ENCODE measurements at places on chromosomes 12 and 14.

GRCh38 chr12:52203079-52203921 is 11.5 kb upstream of the KRT80 start:
- DNase-seq: peak; percentile 95

DNA sequence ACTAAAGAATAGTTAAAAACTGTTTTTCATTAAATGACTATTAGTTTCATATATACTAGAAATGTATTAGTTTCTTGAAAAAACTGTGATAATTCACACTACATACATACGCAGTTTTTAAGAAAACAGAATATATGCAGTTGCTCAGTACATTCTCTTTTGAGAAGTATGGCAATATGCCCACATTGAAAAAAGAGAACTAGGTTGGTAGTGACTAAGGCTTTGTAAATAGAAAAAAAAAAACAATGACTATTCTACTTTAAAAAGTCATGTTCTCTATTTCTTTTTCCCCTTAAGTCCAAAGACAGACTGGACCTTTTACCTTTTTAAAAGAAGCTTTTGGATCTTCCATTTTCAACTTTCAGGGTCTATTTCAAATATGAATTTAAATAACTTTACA is 25.0 kb downstream of the SNX6 start:
- DNase-seq: peak; percentile 6

DNA sequence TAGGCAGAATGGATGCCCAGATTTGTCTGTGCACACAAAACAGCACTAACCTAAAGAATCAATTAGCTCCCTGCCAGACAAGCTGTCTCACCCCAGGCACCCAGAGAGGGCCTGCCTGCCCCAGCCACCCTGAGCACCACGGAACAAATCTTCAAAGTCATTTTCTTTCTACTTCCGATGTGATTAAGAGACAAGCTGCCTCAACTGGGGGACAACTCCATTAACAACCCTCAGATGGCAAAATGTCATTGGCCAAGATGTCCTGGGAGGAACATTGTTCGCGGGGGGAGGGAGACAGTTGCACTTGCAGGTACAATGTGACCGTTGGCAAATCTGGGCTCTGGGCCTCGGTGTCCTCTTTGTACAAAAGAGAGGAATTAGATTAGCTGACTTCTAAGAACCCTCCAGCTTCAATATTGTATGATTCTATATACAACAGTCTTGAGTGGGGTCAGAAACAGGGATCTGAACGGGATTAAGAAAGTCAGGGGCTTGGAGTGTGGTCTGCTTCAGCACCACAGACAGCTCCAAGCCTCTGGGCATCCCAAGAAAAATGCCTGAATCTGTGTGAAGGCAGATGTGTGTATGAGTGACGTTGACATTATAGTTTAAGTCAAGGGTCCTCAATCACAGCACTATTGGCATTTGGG is 42.8 kb upstream of the CMKLR1 start:
- no peak for DNase-seq

DNA sequence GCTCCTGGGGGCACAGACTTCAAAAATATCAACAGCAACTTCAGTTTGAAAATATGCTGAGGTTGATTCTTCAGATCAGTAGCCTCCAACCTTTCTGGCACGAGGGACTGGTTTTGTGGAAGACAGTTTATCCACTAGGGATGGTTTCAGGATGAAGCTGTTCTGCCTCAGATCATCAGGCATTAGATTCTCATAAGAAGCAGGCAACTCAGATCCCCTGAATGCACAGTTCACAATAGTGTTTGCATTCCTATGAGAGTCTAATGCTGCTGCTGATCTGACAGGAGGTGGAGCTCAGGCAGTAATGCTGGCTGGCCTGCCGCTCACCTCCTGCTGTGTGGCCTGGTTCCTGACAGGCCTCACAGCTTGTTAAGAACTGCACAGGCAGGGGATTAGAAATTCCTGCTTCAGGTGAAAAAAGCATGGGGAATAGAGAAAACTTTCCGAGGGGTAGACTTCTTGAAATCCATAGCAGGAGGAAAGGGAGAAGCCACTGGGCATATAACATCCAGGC is 12.8 kb downstream of the EPYC start:
- DNase-seq: no peak

- DNase-seq: no peak
Measured at GRCh38 chr14:28952666-28953065, 186.1 kb downstream of the FOXG1 start.

- peak; percentile 85 for DNase-seq
Measured at GRCh38 chr12:124720681-124721500, 142.8 kb downstream of the SCARB1 start.

DNA sequence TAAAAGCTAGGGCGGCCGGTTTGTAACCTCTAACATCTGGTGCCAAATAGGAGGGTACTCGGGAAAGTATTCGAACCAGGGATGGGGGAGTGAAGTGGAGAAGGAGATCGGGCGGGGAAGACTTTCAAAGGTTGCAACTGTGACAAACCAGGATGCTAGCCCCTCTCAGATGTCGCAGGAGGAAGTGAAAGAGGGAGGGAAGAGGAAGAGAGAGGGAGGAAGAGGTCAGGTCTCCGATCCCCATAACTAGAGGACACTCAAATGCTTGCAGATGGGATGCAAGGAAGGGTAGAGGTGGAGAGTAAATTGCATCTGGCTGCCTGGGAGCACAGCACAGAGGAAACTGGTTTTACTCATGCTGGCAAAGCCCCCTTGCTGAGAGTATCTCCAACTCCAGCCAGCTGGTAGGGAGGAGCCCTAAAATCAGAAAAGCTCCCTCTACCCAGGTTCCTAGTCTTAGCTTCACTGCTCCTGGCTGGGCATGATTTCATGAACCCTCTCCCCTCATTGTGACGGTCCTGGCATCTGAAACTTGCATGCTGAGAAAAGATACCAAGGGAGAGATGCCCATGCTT is 696.7 kb upstream of the TBX3 start:
- no peak for DNase-seq

DNA sequence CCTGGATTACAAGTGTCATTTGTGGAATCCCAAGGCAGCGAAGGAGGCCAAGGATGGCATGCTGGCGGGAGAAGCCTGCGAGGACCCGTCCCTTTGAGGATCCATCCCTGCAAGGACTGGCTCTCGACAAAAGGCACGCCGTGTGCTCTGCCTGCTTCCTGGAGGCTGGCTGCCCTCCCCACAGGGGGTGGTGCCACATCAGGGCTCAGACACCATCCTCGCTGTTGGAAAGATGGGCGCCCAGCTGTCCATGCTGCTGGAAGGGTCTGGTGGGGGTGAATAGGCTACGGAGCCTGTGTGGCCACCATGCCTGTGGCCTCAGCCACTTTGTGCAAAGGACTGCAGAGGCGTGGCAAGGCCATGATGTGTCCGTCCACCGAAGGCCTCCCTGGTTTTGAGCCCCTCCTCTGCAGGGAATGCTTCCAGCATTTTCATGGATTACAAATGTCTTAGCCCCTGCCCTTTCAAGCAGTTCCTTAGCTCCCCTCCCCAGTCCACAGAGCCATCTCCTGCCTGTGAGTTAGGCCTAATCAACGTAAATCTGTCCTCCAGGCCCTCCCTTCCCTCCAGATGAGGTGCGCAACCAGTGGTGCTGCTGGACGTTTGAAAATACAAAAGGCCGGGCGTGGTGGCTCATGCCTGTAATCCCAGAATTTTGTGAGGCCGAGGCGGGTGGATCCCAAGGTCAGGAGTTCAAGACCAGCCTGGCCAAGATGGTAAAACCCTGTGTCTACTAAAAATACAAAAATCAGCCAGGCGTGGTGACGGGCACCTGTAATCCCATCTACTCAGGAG is 22.1 kb downstream of the ZBTB42 start:
- DNase-seq: no peak

DNA sequence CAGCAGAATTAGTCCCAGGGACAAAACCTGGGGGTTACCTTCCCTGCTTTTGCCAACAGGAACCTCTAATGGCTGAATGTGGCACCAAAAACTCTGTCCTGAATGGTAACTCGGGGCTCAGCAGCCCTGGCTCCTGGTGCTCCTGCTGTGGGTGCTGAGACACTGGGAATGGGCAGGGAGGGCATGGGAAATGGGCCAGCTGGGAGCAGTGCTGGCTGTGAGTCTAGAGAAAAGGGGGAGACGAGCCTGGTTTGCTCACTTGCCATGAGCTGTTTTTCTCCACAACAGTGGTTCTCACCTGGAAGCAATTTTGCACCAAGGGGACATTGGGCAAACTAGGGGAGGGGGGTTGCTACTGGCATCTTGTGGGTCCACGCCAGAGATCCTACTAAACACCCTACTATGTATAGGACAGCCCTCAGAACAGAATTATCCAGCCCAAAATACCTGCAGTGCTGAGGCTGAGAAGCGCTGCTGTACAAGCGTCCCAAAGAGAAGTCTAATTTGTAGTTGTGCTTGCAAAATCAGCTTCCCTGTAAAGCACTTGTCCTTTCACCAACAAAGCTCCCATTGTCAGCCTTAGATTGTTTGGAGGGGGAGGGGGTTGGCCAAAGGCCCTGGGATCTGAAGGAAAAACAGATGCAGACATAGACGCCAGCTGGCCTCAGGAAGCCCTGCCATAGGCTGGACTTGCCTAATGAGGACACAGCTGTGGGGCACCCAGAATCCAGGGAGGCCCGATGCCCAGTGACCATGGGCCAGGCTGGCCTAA is 3.6 kb downstream of the LRRC74A start:
- peak; percentile 34 for DNase-seq

DNA sequence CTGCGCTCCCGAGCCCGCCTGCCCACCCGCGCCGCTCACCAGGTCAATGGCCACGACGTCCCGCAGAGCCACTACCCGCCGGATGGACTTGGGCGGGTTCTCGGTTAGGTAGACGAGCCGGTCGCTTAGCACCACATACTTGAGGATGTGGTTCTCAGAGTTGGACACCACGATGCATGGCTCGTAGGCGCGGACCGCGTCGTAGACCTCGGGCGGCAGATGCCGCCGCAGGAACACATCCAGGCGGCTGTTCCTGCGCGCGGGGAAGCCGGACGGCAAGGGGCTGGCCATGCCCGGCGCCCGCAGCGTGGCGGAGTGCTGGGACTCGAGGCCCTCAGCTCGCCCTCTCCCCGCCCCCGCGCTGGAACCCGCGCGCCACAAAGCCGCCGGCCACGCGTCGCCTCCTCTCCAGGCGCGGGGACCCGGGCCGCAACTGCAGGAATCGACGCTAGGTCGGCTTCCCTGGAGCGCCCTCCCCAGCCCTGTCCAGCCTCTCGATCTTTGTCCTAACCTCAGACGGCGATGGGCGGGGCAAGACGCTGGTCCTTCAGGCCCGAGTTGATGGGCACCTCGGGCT is at the start of gene C12orf56:
TSS of gene C12orf56 (minus strand) at position 484 of the 577 bp plus-strand sequence. CDS start at position 291, 193 bp downstream.
- peak; percentile 30 for DNase-seq

DNA sequence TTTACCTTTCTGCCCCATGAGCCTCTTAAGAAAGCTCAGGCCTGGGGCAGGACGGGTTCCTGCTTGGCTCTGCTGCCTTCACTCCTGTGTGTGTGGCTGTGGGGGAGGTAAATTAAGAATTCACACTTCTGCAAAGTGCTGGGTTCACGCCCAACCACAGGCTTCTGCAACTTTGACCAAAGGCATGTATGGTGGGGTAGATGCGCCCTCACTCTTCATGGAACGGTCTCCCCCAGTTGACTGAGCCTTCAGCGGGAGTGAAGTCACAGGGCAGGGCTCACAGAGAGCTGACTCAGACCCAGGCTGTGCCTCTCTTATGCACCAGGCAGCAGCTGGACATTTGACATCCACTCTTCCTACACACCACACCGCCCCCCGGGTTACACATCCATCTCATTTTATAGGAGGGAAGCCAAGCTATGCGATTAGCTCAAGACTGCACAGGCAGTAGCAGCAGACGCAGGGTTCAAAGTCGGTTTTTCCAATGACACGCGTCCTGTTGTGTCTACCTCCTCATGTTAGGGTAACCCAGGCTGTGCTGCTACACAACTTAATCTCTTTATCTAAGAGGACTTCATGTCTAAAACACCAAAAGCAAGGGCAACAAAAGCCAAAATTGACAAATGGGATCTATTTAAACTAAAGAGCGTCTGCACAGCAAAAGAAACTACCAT is 15.4 kb upstream of the BCL11B start:
- no peak for DNase-seq

GRCh38 chr12:19614601-19615383 is 175.5 kb downstream of the AEBP2 start:
- DNase-seq: no peak

DNA sequence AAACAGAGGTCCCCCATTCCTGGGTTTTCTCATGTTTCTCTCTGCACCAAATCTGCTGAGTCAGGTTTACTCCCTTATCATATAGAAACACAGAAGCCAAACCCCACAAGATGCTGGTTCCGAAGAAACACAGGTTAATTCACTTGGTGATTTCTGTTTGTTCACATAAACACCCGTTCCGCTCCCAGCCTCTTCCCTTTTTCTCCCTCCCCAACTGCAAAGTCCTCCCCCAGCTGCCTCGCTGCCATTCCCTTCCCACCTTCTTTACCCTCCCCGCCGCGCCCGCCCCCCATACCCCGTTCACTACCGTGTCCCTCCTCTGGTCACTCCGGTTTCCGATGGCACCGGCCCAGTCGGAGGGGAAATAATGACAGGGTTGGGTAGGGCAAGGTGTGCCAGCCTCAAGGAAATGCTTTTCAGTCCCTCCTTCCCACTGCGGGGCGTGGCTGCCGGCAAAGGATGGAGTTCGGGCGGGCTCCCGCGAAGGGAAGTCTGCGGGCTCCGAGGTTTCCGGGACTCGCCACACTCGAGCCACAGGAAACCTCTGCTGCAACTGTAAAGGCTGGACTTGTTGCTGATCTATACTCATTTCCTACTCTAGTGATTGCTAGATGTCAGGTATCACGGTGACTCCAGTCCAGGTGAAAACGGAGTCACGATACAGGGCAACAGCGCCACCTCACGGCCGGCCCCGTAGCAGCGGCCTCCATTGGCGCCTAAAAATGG is at the start of gene STYK1:
TSS of gene STYK1 (minus strand) at position 394 of the 726 bp plus-strand sequence. CDS start 39,434 bp downstream, outside the sequence.
- peak; percentile 20 for DNase-seq

- no peak for DNase-seq
Measured at GRCh38 chr12:100345020-100345767, 11.7 kb upstream of the SLC17A8 start.

- DNase-seq: no peak
Measured at GRCh38 chr12:109533487-109533740, 39.9 kb downstream of the MMAB start.

DNA sequence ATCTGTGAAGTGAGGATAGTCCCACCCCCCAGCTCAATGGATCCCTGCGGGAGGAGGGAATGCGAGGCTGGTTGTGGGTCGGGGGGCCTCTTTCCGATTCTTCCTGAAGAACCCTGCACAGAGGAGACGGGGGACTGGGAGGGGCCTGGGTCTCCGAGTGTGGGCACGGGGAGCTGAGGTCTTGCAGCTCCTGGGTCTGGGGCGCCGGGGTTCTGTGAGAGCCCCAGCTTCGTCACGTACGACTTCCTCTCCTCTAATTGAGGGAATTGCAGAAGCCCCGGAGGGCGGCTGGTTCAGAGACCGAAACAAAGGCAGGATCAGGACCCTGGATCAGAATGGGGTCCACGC is 66.6 kb downstream of the DIO3 start:
- DNase-seq: no peak

DNA sequence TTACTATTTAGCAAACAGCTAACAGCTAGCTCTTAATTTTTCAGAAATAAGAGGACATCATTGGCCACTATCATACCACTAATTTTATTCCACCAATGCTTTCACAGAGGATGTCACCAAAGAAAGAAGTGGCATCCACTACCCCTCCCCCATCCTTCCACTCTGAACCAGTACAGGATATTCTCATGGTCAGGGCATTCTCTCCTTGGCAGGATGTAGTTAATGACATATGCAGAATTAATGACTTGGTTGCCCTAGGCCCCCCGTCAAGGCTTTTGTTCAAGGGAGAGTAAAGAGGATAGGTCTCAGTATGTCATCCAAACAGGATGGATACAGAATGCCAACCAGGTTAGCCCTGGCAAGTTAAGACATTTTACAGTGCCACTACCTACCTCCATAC is 18.9 kb upstream of the NUP107 start:
- DNase-seq: no peak

- DNase-seq: no peak
Measured at GRCh38 chr12:132493482-132494178, 3.7 kb downstream of the FBRSL1 start.

Data from AG10803 (cell line).